Myometrial cell (primary cell): ENCODE measurements at places on chromosomes 2 and 18. TPM values are rescaled to one million over a fixed set of nuclear protein-coding genes. Genes with fewer than 3 reads are reported as not detected.

The SERPINB11 gene
- not detected in 2 replicates for total RNA-seq

The UGT1A6 gene
- total RNA-seq, result not detected in 2 replicates

The HOXD1 gene
- total RNA-seq, result not detected in 2 replicates

The GPR55 gene
- total RNA-seq, result not detected in 2 replicates

The KCNK3 gene
- total RNA-seq, result not detected in 2 replicates

The UGT1A10 gene
- total RNA-seq, result not detected in 2 replicates

The ALKAL2 gene
- total RNA-seq, result not detected in 2 replicates

The ANKRD30B gene
- not detected in 2 replicates for total RNA-seq

The C1GALT1C1L gene
- 0.86 and 3.9 TPM in 2 replicates for total RNA-seq

The ALLC gene
- not detected in 2 replicates for total RNA-seq

The BOLL gene
- total RNA-seq, result not detected in 2 replicates

The MAP3K19 gene
- total RNA-seq, result not detected in 2 replicates

The RIT2 gene
- not detected in 2 replicates for total RNA-seq

The WDR75 gene
- 40.9 and 46.6 TPM in 2 replicates for total RNA-seq

The MAP2 gene
- 23.6 and 26.2 TPM in 2 replicates for total RNA-seq

The TEKT4 gene
- total RNA-seq, result not detected in 2 replicates

The GCG gene
- total RNA-seq, result not detected in 2 replicates

The SPAST gene
- 15.9 and 19.3 TPM in 2 replicates for total RNA-seq

The RGPD5 gene
- total RNA-seq, result 2.6 and 5.1 TPM in 2 replicates

The FAM237A gene
- total RNA-seq, result not detected in 2 replicates

The LYPD1 gene
- not detected in 2 replicates for total RNA-seq

The CNGA3 gene
- total RNA-seq, result not detected in 2 replicates

The CD226 gene
- under 0.01 and 0.35 TPM in 2 replicates for total RNA-seq

The UGGT1 gene
- 41.5 and 62.2 TPM in 2 replicates for total RNA-seq

The ERBB4 gene
- not detected in 2 replicates for total RNA-seq

The CHRNG gene
- not detected in 2 replicates for total RNA-seq

The SPDYA gene
- under 0.01 and 0.18 TPM in 2 replicates for total RNA-seq

The SCG2 gene
- under 0.01 and 0.53 TPM in 2 replicates for total RNA-seq

The ANTXR1 gene
- 43.8 and 45.2 TPM in 2 replicates for total RNA-seq
